ENCODE measurements at places on chromosomes 5 and 9. TPM values are rescaled to one million over a fixed set of nuclear protein-coding genes. Genes with fewer than 3 reads are reported as not detected.

DNA sequence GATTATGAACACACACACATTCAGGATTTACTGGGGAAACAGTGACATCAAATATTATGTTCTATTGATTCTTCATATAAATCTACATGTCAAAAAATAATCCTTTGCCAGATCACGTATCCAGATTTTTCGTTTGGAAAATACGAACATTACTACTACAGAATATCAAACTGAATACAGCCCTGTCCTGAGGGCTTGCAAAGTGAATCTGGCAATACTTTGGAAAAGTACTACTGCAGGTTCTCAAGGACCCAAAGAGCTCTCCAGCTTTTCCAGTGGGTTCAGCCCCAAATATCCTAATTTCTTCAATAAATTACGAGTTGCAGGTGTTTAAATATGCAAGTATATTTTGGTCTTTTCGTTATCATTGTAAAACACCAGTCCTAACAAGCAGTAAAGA, 411 bp upstream of the NDUFS4 start:
- DNase-seq, result no peak

DNA sequence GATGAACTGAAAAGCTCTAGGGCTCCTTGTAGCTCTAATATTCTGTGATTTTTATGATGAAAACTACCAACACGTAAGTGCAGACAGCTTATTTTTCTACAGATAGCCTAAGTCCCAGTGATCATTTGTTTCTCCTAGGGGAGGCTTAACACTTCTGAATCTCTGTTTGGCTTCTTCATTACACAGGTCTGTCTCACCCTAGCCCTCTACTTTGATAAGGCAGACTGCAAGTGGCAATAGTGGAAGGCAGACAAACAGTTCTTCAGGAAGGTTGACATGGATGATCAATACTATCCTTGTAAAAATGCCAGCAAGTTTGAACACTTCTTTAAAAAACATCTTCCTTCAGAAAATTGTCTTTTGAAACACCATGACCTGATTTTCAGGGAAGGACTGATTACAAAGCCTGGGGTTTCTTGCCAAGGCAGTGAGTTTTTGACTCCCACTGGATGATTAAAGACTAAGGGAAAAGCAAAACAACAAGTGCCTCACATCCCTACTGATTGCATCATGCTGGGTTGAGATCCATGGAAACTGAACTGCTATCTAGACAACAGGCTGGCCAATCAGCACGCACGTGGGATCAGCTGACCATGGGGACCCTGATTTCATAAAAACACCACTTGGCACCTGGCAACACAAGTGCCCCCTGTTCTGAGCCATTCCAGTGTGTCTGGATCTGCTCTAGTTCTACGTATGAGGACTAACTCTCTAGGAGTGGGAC, 212.2 kb downstream of the SMARCA2 start:
- DNase-seq, result no peak

- no peak for DNase-seq
These were observed 68.8 kb downstream of the C9orf50 start for GRCh38 chr9:129552064-129552463.

DNA sequence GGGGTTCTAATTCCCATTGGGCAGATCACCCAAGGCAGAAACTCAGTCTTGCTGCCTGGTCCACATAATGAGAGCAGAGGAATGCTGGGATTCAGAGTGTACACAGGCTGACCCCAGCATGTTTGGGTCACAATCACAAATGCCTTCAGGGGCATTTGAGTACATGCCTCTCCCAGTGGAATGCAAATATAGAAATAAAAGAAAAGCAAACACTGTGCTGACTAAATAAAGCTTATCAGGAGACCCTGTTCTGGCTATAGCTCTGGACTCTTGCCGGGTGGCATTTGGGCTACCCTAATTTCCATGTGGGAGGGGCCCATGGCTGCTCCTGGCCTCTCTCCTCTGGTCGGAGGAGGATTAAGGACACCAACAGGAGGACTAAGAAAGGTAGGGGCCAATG, 121.4 kb downstream of the DOCK8 start:
- no peak for DNase-seq

GRCh38 chr9:116451500-116452115, 235.5 kb upstream of the TRIM32 start:
- DNase-seq, result no peak

DNA sequence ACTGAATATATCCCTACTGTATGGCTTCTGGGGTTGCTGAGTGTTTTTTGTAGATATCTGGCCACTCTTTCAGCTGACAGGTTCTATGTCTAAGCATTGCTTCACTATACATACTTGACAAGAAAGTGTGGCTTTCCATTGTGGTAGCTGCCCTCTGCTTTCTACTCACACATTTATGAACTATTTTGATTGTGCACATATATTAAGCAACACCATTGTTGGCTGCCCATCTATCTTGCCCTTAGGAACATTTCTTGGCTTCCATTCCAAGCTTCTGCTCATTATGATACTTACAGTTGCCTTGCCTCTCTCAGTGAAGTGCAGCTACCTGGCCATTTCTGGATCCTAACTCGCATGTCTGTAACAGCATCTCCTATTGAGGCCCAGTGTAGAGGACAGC, 153.6 kb upstream of the MOCS2 start:
- DNase-seq, result no peak

GRCh38 chr5:56257010-56257409, 23.9 kb upstream of the ANKRD55 start:
- no peak for DNase-seq

DNA sequence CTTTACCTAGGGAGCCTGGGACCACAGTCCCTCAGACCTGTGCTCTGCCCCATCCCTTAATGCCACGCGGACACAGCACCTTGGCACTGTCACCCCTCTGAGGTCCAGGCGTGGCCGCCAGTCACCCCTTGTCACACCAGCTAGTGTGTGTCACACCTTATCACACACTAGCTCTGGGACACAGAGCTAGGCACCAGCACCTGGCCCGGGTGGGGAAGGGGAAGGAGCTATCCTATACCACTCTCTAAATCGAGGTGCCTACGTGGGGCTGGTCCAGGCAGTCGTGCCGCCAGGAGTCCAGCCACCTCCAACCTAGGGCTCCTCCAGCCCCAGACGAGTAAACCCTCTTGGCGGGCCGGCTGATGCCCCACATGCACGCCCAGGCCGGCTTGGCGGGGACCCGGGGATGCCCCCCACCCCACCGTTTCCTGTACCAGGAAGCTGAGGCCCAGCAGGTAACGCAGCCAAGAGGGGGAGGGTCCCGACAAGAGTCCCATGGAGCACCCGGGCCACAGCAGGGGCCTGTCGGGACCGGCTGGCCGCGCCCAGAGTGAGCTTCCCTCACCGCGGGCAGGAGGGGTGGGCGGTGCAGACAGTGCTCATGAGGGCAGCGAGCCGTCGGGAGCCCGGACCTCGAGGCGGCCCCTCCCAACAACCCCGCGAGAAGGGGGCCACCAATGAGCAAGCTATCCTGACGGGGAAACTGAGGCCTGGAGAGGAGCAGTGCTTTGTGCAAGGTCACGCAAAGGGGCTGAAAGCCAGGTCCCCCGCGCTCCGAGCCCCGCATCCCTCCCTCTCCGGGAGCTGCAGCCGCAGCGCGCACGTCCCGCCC, 550 bp downstream of the CORO2A start:
- DNase-seq, result no peak

DNA sequence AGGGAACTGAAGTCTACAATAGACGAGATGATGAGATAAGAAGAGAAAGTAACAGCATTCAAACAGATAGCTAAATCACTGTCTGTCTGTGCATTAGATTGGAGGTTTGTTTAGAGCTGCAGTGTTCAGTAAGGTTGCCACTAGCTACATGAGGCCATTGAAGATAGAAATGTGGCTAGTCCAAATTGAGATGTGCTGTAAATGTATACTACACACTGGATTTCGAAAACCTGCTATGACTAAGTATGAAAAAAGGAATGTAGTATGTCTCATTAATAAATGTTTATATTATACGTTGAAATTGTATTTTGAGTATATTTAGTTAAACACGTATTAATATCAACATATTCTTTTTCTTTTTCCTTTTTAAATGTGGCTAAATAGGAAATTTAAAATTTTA, 142.1 kb downstream of the XRCC4 start:
- no peak for DNase-seq

GRCh38 chr9:88464851-88465250, 70.1 kb upstream of the NXNL2 start:
- DNase-seq, result no peak

- DNase-seq, result no peak
These were observed 106.7 kb downstream of the PCSK5 start for GRCh38 chr9:75997206-75997605.

DNA sequence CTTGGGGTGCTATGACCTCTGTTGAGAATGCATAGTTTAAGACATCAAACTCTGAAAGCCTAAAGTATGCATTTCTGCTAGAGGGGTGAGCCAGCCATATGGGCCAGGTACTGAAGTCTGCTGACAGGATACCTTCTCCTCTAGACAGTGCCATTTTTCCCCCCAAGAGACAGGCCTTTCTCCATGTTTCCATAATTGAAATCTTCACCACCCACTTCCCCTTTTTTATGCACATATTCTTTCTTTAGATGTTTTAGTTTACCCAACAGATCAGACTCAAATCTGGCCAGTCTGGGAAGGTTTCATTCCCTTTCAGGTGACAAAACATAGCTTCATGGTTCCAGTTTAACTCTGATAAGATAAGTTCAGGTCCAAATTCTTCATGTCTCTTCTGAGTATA, 212.8 kb downstream of the ADCY2 start:
- DNase-seq, result no peak

DNA sequence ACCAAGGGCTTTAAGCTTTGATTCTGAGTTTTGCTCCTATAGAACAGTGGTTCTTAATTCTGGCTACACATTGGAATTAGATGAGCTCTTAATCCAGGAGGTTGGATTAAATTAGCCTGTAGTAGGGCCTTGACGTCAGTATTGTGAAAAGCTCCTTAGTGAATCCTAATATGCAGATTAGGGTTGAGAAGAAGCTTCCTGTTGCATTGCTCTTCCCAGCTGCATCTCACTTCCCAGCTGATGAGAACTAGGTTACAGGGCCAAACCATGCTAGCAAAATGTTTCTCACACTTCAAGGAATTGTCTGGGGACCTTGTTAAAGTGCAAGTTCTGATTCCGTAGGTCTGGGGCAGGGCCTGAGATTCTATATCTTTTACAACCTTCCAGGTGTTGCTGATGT, 300.0 kb downstream of the ZSWIM6 start:
- no peak for DNase-seq

DNA sequence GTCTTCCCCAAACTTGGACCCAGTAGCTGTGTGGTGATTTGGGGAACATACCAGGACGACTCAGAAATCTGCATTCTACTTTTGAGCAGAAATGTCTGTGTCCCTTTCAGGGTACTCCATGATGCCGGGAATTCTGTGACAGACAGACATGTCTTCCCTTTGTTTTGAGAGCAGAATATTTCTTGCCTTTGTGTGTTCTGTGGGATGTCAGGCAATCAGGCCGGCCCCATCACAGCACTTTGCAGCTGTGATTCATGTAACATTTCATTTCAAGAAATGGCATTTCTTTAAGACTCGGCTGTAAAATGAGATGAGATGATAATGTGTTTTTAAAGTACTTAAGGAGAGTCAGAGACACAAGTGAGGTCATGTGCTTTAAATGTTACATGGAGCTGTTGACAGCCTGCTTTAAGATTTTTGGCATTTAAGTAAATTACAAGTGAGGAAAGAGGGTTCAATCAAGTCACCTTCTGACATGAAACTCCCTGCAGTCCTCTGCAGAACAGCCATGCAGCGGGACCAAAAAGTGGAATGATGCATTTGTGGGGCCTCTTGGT, 98.7 kb downstream of the SLC28A3 start:
- DNase-seq, result no peak

DNA sequence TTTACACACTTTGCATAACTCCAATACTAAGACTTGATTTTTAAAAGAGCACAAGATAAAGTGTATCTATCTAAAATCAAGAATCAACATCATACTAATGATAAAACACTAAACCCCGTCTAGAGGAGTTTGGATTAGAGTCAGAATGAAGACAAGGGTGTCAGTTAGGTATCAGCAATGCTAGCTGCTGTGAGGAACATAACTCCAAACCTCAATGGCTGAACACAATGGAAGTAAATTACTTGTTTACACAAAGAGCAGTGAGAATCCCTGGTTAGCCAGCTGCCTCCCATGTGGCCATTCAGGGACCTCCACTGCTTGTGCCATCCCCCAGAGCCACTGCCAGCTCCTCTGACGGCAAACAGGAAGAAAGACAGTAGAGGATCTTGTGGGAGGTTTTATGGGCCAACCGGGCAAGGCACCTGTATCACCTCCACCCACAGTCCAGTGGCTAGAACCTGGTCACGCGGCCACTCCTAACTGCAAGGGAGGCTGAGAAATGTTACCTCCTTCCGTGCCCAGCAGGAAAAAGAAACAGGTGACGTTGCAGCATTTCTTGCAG, 24.0 kb upstream of the GRHPR start:
- no peak for DNase-seq

DNA sequence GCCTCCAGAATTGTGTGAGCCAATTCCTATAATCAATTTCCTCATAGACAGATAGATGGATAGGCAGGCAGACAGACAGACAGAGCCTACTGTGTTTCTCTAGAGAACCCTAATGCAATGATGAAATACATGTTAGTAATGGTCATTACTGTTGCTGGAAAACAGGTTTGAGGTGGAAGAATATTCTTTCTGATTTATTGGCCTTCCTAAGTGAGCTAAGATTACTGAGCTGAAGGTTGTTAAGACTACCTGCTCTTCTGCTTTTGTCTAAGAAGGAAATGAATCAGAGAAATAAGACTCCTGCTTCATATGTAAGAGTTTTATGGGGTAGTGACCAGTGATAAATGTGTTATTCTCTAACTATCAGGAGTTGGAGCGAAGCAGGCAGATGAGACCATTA, 219.9 kb downstream of the ELAVL2 start:
- DNase-seq, result no peak

DNA sequence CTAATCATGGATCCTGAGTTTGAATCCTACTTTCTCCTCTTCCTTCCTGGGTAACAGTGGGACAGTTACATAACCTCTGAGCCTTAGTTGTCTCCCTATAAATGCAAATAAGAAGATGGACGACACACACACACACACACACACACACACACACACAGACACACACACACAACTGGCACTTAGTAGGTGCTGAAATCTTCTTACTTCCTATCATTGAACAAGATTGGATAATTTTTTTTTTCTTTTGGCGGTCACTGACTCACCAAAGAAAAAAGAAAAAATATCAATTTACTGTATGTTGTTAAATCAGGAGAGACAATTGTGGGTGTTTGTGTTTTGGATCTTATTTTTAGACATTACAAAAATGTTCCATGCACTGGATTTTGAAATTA, 28.4 kb upstream of the TNFSF8 start:
- DNase-seq, result no peak

The PCDHB4 gene
- total RNA-seq, result 3.2 TPM

The COL23A1 gene
- total RNA-seq, result 8.7 TPM

The C6 gene
- total RNA-seq, result 4.5 TPM

The HK3 gene
- total RNA-seq, result 4.9 TPM

The C5orf63 gene
- total RNA-seq, result 8.5 TPM

The PKD2L2 gene
- total RNA-seq, result not detected

The ADAMTS6 gene
- total RNA-seq, result 20.3 TPM

The PCDHGA8 gene
- total RNA-seq, result 4.6 TPM

The SLC34A1 gene
- not detected for total RNA-seq

The AK1 gene
- 240 TPM for total RNA-seq

The HRH2 gene
- total RNA-seq, result 3.3 TPM

The B4GALT1 gene
- total RNA-seq, result 10.7 TPM
